ENCODE measurements at places on chromosomes 1 and 21.

DNA sequence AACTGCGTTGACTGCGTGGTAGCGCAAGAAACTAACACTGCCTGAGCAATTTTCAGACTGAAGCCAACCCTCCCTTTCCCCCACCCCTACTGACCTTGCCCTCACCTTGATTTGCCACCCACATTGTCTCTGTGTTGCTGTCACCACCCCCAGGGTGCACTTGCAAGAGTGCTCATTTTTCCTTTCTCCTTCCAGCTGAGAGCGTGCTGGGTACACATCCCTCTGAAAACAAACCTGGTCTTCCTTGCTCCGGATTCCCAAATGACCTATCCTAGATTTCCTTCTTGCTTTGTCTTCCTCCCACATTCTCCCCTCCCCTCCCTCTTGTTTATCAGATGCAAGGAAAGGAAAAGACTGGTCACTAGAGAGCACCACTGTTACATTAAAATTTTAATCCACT, 24.2 kb downstream of the MPZ start:
- no peak for DNase-seq

- DNase-seq, result no peak
Observed at GRCh38 chr1:82141390-82141789, 340.7 kb downstream of the ADGRL2 start.

DNA sequence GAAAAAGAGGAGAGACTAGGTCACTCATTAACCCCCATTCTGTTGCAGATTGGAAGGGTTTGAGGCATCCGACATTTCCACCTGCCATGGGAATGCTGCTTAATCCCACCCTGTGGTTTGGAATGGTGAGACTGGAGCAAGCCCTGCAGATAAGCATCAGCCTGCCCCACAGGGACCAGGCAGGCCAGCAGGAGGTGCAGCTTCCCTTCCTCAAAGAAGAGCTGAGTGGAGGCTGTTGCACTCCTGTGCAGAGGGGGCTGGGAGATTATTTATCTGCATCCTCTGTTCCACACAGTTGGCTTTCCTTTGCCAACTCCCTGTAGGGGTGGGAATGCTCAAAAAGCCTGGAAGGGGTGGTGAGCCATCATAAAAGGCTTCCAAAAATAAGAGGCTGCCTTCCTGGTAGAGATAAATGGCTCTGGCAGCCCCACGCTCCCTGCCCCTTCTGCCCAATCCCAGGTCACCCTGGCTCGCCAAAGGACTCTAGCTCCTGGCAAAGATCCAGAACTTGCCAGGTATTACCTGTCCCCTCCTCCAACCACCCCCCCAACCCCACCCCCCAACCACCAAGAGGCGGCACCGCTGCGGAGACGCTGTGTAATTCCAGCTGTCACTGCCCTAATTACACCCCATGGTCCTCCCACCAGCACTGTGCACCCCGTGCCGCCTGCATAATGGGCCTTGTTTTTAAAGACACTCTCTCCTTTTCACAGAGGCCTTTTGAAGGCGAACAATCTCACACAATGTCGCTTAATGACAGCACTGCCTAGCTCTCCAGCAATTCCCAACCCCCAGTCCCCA, 83.0 kb upstream of the ZC3H12A start:
- no peak for DNase-seq

DNA sequence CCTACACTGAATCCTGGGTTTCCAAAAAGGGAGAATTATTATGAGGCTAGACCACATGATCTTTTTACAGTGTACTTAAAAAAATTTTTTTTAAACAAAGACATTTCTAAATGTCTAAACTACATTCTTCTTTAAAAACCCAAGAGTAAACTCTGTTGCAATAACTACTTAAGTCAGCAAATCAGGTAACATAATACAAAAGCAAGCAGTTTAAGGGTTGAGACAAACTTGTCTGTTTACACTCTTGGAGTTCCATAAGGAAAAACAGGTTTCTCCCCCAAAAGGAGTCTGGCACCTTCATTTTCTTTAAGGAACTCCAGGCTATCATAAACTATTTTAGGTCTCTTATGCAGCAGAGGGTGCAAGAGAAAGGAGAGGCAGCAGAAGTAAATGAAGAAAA, 12.5 kb upstream of the ANKRD45 start:
- DNase-seq, result no peak

GRCh38 chr1:177392336-177392735, 221.6 kb downstream of the BRINP2 start:
- DNase-seq, result no peak

GRCh38 chr1:113901191-113901590, 3.4 kb downstream of the AP4B1 start:
- DNase-seq, result no peak

- no peak for DNase-seq
Observed at GRCh38 chr1:100494393-100495084, 43.4 kb upstream of the GPR88 start.

GRCh38 chr21:39161064-39161463, 22.2 kb downstream of the PSMG1 start:
- no peak for DNase-seq

- DNase-seq, result no peak
Observed at GRCh38 chr1:204520834-204521709, 4.9 kb downstream of the MDM4 start.

DNA sequence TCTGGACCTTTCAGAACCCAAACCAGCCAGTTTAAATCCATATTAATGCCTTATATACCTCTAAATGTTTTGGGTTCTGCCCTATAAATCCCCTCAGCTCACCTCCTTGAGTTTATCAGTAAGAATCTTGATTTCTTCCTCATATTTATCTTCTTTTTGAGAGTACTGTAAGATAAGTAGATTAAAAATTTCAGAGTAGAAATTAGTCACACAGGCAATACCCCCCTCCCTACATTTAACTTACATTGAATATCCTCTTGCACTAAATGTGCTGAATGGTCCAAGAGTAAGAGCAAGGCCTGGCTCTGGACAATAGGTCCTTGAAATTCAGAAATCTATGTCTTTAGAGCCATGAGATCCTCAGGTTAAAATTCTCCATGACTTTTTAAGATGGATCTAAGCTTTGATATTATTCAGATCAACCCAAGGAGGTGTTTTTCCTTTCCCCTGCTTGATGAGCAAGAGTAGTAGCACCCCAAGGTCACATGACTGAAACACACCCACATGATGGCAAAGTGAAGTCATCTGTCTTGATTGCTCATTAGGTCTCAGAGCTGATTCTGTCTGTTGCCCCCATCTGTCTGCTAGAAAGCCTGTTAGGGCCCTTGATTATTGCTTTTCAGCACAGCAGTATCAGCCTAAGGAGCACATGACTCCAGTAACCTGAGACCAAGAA, 15.8 kb upstream of the NUP210L start:
- DNase-seq, result no peak

- no peak for DNase-seq
Observed at GRCh38 chr1:171140401-171140800, 44.7 kb upstream of the FMO2 start.

DNA sequence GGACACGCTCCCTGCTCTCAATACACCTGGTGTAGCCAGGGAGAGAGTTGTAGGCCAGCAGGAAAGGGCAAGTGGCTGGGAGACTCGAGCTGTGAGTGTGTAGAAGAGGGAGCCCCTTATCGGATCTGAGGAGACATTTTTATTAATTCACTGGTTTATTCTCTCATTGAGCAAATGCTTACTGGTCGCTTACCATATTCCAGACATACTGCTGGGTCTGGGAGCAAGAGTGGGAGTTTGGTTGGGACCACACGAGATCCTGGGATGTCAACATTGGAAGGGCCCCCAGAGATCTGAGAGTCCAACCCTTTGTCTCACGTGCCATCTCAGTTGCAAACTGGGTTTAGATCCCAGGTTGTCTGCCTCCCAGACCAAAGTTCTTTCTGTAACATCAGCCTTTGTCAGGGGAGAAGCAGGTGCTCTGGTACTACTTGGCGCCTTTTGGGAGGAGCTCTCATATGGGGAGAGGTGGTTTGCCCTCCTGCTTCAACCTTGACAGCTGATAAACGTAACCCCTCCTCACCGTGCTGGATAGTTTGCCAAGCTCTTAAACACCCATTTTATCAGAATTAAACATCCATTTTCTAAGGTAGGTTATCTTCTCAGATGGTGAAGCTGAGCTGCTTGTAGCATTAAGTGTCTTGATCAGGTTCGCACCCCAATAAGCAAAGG, 742 bp downstream of the TMEM222 start:
- DNase-seq, result no peak

DNA sequence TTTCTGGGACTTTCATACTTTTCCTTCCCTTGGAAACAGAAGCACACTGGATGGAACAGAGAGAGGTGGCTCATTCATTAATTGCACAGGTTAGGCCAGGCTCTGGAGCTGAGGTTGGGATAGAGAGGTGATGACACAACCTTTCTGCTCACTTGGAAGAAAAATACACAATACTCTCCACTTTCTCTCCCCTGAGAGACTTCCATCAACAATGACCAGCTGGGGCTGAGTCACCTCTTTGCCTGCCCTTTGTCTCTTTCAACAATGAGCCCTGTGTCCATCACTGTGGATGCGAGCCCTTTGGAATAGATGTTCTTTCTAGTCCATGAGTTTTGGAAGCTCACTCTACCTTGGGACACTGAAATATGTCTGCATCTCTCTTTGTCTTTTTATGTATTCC, 43.1 kb downstream of the ATP2B4 start:
- peak; percentile 57 for DNase-seq

DNA sequence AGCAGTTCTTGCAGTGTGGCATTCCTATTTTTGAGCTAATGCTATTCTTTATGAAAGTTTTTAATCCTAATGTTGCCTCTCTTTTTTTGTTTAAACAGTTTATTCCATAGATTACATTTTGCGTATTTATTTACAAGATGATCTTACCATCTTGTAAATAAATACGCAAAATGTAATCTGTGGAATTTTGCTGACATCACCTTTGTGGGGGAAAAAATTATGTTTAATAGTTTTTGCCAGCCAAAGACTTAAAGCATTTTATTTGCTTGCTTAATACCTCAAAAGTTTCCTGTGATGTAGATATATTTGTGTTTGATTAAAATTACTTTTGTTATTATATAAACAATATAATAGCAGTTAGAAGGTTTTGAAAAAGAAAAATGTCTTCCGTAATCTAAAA, 15.3 kb downstream of the CDC7 start:
- no peak for DNase-seq

DNA sequence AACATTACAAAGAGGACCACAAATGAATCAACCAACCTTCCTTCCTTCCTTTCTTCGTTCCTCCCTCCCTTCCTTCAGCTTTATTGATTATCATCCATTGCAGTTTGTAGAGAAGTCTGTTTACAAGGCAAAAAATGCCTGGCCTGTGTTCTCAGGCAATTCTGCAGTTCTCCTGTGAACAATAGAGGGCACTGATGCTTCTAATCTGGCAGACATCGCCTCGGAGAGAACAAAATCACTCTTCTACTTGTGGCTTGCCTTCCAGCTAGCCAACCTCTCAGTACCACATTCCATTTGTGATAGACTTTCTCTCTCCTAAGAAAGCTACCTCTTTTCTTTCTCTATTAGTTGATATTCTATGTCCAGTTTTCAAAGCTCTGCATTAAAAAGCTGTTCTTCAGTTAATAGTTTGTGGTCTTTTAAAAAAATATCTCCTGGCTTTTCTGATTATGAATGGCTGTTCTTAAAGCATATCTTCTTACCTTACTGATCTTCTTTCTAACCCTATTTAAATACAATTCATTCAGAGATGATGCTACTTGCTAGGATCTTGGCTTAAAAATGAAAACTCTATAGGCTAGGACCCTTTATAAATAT, 26.9 kb upstream of the ESRRG start:
- no peak for DNase-seq

GRCh38 chr21:40752125-40752524, 94.8 kb downstream of the DSCAM start:
- no peak for DNase-seq

GRCh38 chr1:153779781-153780541, 4.8 kb downstream of the SLC27A3 start:
- DNase-seq, result no peak

DNA sequence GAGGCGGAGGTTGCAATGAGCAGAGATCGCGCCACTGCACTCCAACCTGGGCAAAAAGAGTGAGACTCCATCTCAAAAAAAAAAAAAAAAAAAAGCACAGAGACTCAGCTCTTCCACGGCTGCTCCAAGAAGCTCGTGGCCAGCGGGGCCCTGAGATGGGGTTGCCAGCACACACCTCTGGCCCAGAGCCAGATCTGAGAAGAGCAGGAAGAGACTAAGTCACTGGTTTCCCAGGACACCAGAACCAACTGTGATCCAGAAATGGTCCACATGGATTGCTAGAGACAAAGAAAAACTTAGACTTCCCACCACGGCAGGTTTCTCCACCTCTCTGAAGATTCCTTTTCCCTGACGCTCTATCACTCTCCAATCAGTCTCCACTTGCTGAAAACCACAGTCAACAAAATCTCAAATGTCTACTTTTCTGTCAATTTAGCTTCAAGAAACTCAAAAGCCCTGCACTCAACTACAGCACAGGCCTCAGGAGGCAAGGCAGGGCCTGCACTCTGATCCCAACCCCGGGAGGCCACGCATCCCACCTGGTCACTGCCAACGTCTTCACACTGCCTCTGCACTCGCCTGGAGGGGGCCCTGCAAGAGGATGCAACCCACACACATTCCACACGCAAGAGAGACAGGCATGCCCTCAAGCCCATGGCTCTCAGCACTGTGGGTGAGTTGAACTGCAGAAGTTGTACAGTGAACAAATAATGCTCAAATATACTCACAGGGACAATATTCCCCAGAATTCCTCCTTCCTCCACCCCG, 79.0 kb downstream of the NPHP4 start:
- DNase-seq, result no peak

DNA sequence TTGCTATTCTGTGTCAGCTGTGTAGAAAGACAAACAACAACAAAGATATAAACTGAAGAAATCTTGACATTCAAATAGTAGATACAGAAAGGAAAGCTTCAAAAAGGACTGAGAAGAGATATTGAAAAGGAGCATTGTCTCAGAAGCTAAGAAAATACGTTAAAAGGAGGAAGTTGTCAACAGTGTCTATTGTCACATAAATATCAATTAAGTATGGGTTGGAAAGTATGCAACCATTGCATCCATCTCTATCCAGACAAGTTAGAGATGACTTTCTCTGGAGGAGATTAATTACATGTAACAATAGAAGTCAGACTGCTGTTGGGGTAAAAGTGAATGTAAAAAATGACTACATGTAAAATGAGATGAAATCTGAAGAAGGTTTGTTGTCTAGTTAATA, 29.7 kb upstream of the BRINP3 start:
- DNase-seq, result no peak

DNA sequence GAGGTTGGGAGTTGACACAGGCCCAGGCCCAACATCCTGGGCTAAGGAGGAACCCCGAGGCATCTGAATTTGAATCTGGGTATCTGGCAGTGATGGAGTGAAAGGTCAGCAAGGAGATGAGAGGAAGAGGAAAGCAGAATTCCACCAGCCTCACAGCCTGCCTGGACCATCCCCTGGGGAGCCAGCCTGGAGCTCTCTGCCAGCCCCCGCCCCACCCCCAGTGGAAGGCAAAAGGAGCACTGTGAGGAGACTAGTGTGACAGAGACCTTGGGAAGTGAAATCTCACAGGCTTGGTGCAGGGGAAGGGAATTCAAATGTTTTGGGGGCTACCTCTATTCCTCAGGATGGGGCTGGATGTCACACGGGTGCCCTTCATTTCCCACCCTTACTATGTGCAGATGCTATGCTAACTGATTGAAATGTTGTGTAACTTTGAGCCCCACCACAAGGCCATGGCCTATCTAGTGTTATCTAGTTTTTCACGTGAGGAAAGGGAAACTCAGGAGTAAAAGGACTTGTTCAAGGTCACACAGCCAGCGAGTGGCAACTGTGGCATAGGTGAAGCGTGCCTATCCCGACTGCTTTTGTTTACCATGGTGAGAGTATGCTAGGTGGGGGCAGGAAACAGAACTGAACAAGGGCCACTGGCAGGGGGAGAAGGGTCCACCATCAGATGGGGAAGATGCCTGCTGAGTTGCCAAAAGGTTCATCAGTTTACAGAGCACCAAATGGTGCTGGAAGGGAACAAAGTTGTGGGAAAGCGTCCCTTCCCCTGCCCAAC, 29.8 kb downstream of the AHDC1 start:
- DNase-seq, result no peak

Data from anterior cingulate cortex (tissue), 58 donors.